Stimulated activated CD8-positive, alpha-beta memory T cell treated with anti-CD3 and anti-CD28 coated beads, Interleukin-12 subunit alpha, Interleukin-12 subunit beta, amount 100 ng/mL, for 1 hour (primary cell): ENCODE measurements at places on chromosomes 2 and 18.

DNA sequence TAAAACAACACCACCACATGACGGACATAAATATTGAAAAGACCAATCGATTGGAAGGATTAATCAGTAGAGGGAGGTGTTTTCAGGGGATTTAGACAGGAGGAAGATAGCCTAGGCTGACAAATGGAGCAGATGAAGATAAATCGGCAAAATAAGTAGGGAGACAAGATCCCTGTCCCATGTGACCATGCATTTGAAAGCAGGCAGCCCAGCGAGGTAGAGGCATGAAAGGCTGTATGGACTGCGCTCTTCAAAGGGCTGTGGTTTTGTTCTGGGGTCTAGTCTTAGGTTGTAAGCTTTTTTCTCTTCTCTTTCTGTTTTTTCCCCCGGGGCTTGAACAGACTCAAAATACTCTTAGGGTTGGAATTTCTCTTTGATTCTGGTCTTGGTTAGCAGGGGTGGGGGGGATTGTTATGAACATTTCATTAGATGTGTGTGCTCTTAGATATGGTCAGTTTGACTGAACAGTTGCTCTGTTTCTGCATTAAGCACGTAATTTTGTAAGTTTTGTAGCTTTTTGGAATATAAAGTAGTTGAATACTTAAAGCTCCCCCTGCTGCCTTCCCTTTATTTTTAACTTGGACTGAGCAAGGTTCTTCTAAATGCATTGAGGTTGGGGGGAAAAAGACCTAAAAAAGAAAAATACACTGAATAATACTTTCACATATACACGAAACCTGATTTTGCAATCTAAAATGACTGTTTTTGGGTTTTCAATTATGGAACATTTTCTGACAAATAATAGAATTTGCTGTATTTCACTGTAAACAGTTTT is 32.2 kb downstream of the ZNF532 start:
- no peak for DNase-seq

- no peak for DNase-seq
Measured at GRCh38 chr18:51727780-51728179, 530.3 kb upstream of the MEX3C start.

GRCh38 chr2:228064796-228065315 is 116.6 kb downstream of the SPHKAP start:
- no peak for DNase-seq

GRCh38 chr2:18500333-18500732 is 60.1 kb downstream of the RDH14 start:
- DNase-seq = no peak

- DNase-seq = no peak
Measured at GRCh38 chr2:147147802-147148201, 697.0 kb upstream of the ACVR2A start.

- DNase-seq = no peak
Measured at GRCh38 chr2:241161646-241162281, 11.5 kb downstream of the PPP1R7 start.

DNA sequence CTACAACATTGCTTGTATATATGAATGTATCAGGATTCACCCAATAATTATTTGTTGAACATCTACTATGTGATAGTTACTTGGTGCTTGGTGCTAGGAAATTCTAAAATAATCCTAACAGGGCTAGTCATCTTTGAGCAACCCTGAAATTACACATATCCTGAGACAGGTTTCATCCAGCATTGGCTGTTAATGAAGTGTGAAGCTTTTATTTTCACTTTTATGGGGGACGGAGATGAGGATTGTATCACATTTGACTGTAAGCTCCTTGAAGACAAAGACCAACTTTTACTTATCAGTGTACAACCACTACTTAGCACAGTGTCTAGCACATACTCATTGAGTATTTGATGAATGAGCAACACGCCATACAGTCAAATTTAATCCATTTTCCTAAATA is 6.8 kb upstream of the GALM start:
- DNase-seq = no peak

GRCh38 chr2:118197011-118197675 is 108.9 kb downstream of the INSIG2 start:
- DNase-seq = no peak

- DNase-seq = no peak
Measured at GRCh38 chr2:192194866-192195547, at the start of gene TMEFF2. Gene TMEFF2 (minus strand): TSS chr2:192194933. CDS start chr2:192194524, 409 bp downstream.

GRCh38 chr2:197969391-197969893 is 165.0 kb downstream of the PLCL1 start:
- no peak for DNase-seq

DNA sequence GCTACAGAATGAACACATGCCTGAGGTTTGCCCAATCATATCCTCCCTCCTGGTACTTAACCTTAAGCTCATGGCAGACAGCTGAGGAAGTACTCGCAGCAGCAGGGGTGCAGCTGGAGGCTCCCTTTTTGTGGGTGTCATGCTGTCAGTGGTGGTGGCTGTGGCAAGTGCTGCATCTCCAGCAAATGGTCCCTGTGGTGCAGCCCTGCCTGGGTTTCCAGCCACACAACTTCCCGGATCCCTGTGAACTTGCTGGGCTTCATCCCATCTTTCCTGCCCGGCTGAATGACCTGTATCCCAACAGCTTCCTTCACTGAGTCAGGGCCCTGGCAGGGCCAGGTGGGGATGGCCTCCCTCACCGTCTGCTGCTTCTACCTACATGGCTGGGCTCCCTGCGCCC is 5.0 kb downstream of the TMEM185B start:
- no peak for DNase-seq

DNA sequence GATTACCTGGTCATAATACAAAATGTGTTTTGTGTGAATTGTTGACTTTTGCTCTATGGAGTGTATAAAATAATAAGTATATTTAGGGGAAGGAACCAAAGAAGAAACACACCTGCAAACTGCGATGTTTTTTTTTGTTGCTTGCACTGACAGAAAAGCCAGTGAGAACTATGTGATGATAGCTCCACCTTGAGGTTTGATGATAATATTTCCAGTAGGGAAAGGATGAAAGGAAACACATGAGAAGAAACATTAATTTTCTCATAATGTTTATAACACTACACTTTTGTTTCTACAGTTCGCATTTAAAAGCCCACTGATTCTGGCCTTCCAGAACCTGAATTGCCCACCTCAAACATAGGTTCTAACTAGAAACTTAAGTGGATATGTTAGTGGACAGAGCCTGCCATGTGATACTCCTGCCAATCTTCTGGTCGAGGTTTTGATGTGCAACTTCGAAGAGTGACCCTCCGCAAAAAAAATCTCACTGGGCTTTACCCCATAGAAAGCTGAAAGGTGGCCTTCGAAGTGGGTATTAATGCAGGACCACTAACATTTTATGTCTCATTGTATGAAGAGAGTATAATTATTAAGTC is 476.4 kb upstream of the SPHKAP start:
- no peak for DNase-seq

GRCh38 chr2:171578127-171578803 is 56.0 kb downstream of the CYBRD1 start:
- no peak for DNase-seq

DNA sequence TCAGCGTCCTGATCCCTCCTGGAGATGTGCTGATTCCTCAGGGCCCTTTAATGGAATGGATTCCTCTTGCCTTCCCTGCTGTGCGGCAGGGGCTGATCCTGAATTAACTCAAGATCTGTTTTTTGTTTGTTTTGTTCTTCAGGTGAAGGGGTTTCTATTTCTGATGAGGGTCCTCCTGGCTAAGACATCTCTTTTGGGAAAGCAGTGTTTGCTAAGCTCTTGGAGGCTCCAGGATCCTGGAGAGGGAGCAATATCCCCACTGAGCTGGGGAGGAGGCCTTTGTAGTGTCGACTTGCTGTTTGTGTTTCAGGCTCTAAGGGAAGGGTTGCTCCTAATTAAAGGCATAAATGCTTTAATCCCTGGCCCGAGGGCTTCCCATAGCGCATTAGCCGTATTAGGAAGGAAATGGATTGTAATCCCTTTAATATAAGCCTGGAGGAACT is 65.3 kb upstream of the FOXI3 start:
- no peak for DNase-seq

DNA sequence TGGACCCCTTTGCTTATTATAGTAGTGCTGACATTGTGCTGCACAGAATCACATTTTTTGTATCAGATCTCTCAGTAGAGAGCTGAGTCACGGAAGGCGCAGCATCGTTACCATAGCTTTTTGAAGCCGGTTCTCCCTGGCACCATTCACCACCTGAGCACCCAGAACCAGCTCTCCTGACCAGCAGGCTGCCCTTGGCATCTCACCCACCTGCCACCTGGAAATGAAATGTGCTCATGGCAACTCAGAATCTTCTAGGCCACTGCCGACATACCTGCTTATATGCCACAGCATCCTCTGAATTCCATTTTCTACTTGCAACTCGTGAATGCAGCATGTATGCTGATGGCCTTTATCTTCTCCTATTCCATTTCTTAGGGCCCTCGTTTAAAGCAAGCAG is 62.7 kb downstream of the COA5 start:
- DNase-seq = no peak
